Esophagus muscularis mucosa (tissue), 4 donors: ENCODE measurements at places on chromosomes 7 and 10. TPM values are rescaled to one million over a fixed set of nuclear protein-coding genes. Genes with fewer than 3 reads are reported as not detected.

- no peak for DNase-seq
- no peak overlapping the region for H3K4me3 ChIP-seq
- no peaks in the 10 kb centered on the region for H3K27me3 ChIP-seq
- peaks cover 64% of the 10 kb centered on the region for H3K36me3 ChIP-seq
- H3K4me1 ChIP-seq: no peaks in the 10 kb centered on the region
- no peak overlapping the region for H3K27ac ChIP-seq
These were observed 19.4 kb downstream of the KIN start for GRCh38 chr10:7768417-7768816.

Gene HOXA13
- total RNA-seq: not detected

DNA sequence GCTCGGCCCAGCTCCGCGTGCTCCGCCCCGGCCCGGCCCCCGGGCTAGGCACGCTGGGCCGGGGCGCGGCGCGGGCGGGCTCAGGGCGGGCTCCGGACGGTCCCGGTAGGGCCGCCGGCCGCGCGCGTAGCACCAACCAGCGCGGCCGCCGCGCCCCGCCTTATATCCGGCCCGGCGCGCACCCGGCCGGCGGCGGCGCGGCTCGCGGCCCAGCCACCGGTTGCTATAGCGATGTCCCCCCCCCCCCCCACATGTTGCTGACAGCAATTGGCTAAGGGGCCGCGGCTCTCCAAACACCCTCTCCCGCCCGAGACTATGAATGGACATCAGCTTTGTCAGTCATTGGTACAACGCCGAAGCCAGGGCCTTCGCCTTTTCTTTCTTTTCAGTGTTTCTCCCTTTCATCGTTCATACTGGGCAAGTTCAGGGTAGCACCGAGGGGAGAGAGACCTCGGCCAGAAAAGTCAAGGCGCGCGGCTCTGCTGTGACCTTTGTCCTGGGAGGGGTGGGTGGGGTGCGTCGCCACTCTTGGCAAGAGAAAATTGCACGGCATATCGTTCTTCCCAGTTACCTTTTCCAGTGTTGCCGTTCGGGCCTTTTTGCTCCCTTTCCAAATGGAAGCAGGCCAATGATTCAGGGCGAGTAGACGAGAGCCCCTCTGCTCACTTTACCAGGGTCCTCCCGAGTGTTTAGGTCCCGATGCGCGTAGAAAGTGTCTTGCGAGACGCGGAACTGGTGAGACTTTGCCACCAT lies 354.2 kb downstream of the DNAJB6 start:
- DNase-seq: no peak
- H3K4me1 ChIP-seq: peaks cover 54% of the 10 kb centered on the region
- no peak overlapping the region for H3K27ac ChIP-seq
- peaks cover 49% of the 10 kb centered on the region for H3K27me3 ChIP-seq
- no peaks in the 10 kb centered on the region for H3K36me3 ChIP-seq

DNA sequence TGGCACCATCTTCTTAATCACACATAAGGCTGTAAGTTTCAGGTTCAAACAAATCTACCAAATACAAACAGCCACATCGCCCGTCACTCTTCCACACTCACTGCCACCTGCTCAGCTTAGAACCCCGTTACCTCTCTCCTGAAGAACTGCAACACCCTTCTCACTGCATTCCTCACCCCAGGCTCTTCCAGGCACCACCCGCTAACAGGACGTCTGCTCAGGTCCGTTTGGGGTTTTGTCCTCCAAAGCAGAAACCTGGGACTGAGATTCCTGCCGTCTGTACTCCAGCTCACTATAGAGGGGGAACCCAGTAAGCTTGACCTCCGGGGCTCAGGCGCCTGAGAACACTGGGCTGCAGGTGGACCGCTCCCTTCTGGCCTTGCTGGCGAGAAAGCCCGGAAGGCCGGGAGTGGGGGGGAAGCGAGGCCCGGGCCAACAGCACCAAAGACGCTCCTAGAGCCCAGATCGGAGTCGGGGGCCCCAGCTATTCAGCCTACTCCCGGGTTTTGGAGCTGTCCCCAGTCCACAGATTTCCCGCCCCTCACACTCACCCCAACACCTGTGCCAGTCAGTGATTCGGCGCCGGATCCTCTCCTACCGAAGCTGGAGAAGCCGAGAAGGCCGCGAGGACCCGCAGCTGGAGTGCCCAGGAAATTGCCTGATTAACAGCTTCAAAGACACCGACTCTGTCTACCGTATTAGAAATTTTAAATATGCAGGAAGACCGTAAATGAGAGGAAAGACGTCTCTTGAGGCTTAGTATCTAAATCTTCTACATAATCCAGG lies at the start of gene AP3M1:
Gene AP3M1 (minus strand): TSS at position 625 of the 786 bp plus-strand sequence. CDS start 12,449 bp downstream, outside the sequence.
- H3K27ac ChIP-seq: peak within 1 kb of the TSS; percentile 94
- DNase-seq: peak; percentile 94
- H3K27me3 ChIP-seq: no peaks in the 10 kb centered on the region
- peak within 1 kb of the TSS; percentile 72 for H3K4me3 ChIP-seq
- H3K4me1 ChIP-seq: peaks cover 55% of the 10 kb centered on the region

DNA sequence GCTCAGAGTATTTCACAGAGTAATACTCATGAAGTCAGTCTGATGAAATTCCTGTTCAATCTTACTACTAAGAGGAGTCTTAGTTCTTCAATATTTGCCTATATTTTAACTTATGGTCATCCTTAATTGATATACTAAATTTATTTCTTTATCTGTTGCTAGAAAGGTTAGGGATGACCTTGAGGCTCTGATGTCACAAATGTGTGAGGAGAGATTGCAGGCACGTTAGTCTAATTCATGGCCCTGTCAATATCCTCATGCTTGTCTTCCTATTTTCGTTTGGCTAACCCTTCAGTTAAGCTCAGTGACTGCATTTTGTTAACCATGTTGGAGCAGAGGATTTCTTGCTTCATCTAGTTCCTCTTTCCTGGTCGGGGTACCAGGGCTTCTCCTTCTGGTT lies 704.7 kb upstream of the COBL start:
- DNase-seq: no peak
- no peaks in the 10 kb centered on the region for H3K36me3 ChIP-seq
- no peaks in the 10 kb centered on the region for H3K27me3 ChIP-seq
- H3K27ac ChIP-seq: no peak overlapping the region
- H3K4me3 ChIP-seq: no peak overlapping the region

DNA sequence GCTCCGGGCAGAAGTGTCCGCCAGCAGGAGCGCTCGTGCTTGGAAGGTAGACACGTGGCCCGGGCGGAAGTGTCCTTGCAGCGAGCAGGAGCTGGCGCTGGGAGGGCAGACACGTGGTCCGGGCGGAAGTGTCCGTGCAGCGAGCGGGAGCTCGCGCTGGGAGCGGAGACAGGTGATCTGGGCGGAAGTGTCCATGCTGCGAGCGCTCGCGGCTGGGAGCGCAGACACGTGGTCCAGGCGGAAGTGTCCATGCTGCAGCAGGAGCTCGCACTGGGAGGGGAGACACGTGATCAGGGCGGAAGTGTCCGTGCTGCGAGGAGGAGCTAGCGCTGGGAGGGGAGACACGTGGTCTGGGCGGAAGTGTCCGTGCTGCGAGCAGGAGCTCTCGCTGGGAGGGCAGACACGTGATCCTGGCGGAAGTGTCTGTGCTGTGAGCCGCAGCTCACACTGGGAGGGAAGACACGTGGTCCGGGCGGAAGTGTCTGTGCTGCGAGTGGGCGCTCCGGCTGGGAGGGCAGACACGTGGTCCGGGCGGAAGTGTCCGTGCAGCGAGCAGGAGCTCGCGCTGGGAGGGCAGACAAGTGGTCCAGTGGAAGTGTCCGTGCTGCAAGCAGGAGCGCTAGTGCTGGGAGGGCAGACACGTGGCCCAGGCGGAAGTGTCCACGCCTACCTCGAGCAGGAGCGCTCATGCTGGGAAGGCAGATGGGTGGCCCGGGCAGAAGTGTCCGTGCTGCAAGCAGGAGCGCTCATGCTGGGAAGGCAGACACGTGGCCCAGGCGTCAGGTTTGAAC lies 41.1 kb upstream of the PRKAR1B start:
- DNase-seq: no peak
- H3K27ac ChIP-seq: peak overlapping the region; percentile 63
- no peaks in the 10 kb centered on the region for H3K27me3 ChIP-seq
- peaks cover 39% of the 10 kb centered on the region for H3K4me1 ChIP-seq
- peaks cover 38% of the 10 kb centered on the region for H3K36me3 ChIP-seq
- H3K4me3 ChIP-seq: no peak overlapping the region

Gene MDFIC
- 71.3 TPM for total RNA-seq

Gene OR2A5
- not detected for total RNA-seq

DNA sequence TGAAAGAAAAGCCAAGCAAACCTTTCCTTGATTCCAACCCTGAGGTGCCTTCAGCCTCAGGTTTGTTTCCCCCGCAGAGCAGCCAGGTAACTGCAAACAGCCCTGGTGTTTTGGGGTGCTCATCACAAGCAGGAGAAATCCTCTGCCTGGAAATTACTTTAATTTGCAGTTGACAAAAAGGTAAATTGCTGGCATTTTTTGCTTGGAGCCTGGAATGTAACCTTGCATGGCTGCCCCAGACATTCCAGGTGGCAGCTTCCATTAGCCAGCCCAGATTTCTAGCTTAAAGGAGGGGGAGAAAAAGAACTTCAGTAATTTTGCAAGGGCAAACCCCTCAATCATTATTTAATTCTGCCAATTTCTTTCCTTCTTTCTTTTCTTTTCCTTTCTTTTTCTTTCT lies 194.4 kb downstream of the MYOF start:
- DNase-seq: no peak
- H3K36me3 ChIP-seq: no peaks in the 10 kb centered on the region
- H3K4me1 ChIP-seq: peaks cover 5% of the 10 kb centered on the region
- no peaks in the 10 kb centered on the region for H3K27me3 ChIP-seq
- no peak overlapping the region for H3K4me3 ChIP-seq

Gene C10orf143
- total RNA-seq: 5.0 TPM

GRCh38 chr7:129436335-129436923 lies 2.2 kb downstream of the STRIP2 start:
- DNase-seq: no peak
- H3K36me3 ChIP-seq: no peaks in the 10 kb centered on the region
- H3K27ac ChIP-seq: no peak overlapping the region
- no peak overlapping the region for H3K4me3 ChIP-seq
- H3K27me3 ChIP-seq: no peaks in the 10 kb centered on the region
- peaks cover 15% of the 10 kb centered on the region for H3K4me1 ChIP-seq

DNA sequence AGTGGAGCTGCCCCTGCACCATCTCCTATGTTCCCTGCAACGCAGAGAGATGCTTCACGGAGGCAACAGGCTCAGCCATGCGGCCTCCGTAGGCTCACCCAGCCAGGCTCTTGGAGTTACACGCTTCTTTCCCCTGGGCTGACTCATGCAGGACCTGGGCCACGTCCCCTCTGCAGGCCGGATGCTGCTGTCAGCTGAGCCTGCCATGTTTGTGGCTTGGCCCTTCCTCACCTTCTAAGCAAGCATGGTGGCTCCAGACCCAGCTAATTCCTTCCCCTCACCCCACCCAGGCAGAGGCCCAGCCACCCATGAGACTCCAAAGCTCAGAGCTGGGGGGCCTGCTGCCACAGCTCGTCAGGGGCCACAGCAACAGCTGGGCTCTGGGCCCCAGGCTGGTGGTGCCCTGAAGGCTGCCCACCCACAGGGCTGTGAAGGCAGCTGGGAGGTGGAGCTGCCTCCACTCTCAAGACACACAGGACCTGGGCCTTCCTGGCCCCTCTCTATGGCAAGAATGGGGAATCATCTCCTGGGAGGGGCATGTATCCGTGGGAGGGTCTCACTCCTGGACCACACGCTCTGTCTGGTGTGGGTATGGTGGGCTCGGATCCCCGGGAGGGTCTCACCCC lies 219.6 kb downstream of the ELFN1 start:
- no peak for DNase-seq
- H3K36me3 ChIP-seq: no peaks in the 10 kb centered on the region
- H3K4me1 ChIP-seq: peaks cover 11% of the 10 kb centered on the region
- H3K27ac ChIP-seq: no peak overlapping the region
- no peak overlapping the region for H3K4me3 ChIP-seq

Gene TWIST1
- total RNA-seq: 18.3 TPM

- H3K4me1 ChIP-seq: no peaks in the 10 kb centered on the region
- no peaks in the 10 kb centered on the region for H3K36me3 ChIP-seq
- DNase-seq: peak; percentile 89
- no peak overlapping the region for H3K27ac ChIP-seq
- H3K4me3 ChIP-seq: no peak overlapping the region
These were observed 138.9 kb downstream of the ADCY1 start for GRCh38 chr7:45712872-45713668.

GRCh38 chr10:110531687-110532086 lies 34.0 kb downstream of the DUSP5 start:
- no peaks in the 10 kb centered on the region for H3K36me3 ChIP-seq
- peak; percentile 7 for DNase-seq
- no peak overlapping the region for H3K4me3 ChIP-seq
- peaks cover 45% of the 10 kb centered on the region for H3K27me3 ChIP-seq
- H3K4me1 ChIP-seq: peaks cover 17% of the 10 kb centered on the region
- no peak overlapping the region for H3K27ac ChIP-seq

- no peaks in the 10 kb centered on the region for H3K4me1 ChIP-seq
- no peak overlapping the region for H3K4me3 ChIP-seq
- no peak overlapping the region for H3K27ac ChIP-seq
- no peaks in the 10 kb centered on the region for H3K27me3 ChIP-seq
These were observed 38.4 kb downstream of the SLC39A12 start for GRCh38 chr10:17989908-17990767.

DNA sequence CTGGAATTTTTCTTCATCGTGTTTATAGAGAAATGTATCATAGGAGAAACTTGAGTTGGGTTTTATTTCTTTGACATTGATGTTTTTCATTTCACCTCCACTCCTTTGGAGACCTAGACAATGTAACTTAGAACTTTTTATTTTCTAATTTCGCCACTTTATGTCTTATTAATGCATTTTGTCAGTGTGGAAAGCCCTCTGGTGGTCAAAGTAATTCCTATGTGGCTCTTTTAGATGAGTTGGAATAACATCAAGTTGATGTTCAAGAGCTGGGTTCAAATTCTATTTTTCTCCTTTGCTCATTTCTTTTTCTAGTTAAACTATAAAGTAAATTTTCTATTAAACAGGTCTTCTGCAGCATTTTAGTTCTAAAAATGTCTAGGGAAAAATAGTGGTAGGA lies 478.6 kb downstream of the LRMDA start:
- no peak overlapping the region for H3K4me3 ChIP-seq
- H3K4me1 ChIP-seq: no peaks in the 10 kb centered on the region
- no peaks in the 10 kb centered on the region for H3K27me3 ChIP-seq
- no peaks in the 10 kb centered on the region for H3K36me3 ChIP-seq
- H3K27ac ChIP-seq: no peak overlapping the region

- H3K4me1 ChIP-seq: peaks cover 30% of the 10 kb centered on the region
- H3K4me3 ChIP-seq: no peak overlapping the region
- no peaks in the 10 kb centered on the region for H3K36me3 ChIP-seq
These were observed 19.5 kb upstream of the GNA12 start for GRCh38 chr7:2863461-2864066.

Gene SLC16A12
- total RNA-seq: 2.2 TPM

DNA sequence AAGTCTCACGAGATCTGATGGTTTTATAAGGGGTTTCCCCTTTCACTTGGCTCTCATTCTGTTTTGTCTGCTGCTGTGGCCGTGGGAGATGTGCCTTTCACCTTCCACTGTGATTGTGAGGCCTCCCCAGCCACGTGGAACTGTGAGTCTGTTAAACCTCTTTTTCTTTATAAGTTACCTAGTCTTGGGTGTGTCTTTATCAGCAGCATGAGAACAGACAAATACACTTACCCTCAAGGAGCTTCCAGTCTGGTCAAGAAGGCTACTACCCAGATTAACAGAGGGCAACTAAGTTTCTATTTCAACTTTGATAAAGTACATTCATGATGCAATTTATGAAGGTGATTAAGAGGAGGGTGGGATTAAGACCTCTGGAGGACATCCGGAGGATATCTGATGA lies 13.1 kb downstream of the SMKR1 start:
- no peak overlapping the region for H3K4me3 ChIP-seq
- H3K4me1 ChIP-seq: no peaks in the 10 kb centered on the region
- no peak overlapping the region for H3K27ac ChIP-seq
- no peaks in the 10 kb centered on the region for H3K36me3 ChIP-seq
- DNase-seq: no peak
